T-helper 2 cell (primary cell): ENCODE measurements at places on chromosomes 7 and 10.

DNA sequence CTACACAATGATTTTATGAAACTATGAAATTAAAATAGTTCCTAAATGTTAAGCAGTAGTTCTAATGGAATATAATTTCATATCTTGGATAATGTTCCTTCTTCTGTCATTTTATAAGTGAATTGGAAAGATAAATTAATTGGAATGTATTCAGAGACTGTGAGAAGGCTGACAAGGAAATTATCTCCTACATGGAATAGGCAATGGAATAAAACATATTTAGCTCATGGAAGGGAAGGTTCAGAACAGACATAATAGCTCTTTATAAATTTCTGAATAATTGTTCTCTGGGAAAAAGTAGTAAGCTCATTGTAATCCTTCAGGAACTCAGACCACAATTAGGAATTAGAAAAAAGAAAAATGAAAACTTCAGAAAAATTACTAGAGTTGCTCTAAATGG, 1172.3 kb upstream of the SORCS1 start:
- no peak for DNase-seq

GRCh38 chr7:104857458-104858425, 156.3 kb upstream of the KMT2E start:
- DNase-seq: peak; percentile 48

GRCh38 chr7:131354390-131354789, 26.7 kb downstream of the MKLN1 start:
- no peak for DNase-seq

DNA sequence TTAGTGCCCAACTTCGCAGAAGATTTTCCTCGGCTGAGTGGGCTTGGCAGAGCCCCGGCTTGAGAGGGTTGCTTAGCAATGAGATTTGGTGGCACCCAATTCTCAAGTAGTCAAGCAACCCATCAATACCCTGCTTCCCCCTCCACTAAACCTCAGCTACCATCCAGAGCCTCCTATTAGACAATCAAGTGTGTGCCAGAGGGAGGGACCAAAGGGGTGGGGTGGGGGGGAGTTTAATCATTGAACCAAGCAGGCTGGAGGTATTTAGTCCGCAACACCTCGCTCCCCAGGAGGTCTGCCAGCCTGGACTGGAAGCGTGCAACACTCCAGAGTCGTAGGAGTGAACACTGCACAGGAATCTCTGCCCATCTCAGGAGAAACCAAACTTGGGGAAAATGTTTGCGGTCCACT, at the start of gene HKDC1:
TSS of gene HKDC1 (plus strand) at position 292 of the 411 bp plus-strand sequence. CDS start at position 396, 104 bp downstream.
- no peak for DNase-seq

GRCh38 chr10:32084185-32084851, 28.1 kb upstream of the KIF5B start:
- no peak for DNase-seq

DNA sequence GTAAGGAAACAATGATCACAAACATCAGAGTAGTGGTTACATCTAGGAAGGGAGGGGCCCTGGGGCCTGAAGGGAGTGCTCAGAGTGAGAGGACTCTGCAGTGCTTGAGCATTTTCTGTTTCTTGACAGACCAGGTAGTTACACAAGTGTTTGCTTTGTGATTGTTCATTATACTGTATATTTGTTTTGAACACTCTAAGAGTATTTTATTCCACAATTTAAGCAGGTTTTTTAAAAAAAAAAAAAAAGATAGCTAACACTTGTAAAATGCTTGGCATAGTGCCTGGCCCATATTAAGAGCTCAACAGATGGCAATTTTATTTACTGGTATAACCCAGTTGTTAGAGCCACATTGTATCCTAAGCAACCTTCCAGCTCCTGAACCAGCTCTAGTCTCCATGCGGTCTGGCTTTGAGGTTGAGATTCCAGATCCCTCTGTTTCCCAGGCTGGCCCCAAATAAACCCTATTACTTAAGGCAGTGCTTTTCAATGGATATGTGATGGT, 20.1 kb upstream of the ATXN7L1 start:
- DNase-seq: peak; percentile 7

DNA sequence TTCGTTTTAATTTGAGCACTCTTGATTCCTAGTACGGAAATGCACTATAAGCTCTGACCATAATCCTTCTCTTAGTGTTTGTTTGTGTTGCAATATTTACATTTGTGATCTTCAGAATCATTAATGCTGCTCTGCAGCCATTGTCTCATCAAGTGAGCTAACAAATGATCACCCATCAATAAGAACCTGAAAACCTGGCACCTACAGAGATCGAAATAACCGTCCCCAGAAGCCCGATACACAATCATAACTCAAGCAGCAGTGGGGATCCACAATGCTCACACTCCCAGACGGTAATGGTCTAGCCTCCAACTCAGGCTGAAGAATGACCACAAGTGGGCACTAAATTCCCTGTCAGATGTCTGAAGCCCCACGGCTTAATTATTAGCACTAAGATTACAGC, 156.0 kb upstream of the NFE2L3 start:
- no peak for DNase-seq

GRCh38 chr7:1022801-1023465, 21.4 kb upstream of the GPR146 start:
- DNase-seq: no peak

DNA sequence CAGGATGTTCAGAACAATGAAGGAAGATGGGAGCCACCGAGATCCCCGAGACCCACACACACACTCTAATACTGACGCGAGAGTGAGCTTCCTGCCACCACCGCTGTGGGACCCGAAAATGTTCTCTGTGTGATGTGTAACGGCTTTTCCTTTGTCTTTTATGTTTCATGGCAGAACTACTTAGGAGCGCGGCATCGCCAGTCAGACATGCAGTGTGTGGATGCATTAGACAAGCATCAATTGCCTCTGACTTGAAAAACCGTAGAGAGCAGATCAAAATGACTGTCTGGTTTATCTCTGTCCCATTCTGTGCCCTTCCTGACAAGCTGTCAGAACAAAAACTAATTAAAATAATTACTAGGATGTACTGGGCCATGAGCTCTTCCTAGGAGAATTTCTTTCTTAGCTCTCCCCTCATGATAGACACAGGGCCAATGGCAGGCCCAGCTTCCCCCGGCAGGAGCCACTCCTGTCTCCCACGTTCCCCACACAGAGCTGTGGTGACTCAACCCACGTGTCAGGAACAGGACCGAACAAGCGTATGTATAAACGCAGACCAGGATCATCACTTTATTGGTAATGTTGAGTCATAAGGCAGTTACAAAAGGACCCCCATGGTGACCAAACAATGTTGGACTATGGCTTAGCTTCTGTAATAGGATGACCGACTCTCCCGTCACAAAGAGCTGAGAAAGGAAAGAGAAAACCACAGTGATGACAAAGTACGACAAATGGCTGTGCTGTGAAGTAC, 705.0 kb downstream of the PARD3 start:
- no peak for DNase-seq

DNA sequence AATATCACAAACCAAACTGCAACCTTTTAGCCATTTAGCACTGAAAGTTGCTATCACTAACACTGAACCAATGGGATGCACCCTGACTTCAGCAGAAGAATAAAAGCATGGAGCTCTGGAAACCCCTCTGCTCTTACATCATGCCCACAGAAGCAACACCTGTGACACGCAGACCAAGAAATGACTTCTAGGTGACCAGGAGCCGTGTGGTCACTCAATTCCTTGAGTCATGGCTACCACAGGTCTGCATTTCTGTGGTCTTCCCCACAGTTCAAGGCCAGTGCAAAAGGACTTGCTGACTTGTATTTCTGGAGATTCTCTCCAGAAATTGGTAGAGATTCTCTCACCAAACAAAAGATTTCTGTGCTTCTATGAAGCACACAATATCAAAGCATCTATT, 38.3 kb downstream of the NRCAM start:
- DNase-seq: no peak

- DNase-seq: peak; percentile 97
Observed at GRCh38 chr7:35725280-35725680, 30.3 kb upstream of the HERPUD2 start.

GRCh38 chr7:55191926-55192692, 173.0 kb upstream of the LANCL2 start:
- DNase-seq: no peak

DNA sequence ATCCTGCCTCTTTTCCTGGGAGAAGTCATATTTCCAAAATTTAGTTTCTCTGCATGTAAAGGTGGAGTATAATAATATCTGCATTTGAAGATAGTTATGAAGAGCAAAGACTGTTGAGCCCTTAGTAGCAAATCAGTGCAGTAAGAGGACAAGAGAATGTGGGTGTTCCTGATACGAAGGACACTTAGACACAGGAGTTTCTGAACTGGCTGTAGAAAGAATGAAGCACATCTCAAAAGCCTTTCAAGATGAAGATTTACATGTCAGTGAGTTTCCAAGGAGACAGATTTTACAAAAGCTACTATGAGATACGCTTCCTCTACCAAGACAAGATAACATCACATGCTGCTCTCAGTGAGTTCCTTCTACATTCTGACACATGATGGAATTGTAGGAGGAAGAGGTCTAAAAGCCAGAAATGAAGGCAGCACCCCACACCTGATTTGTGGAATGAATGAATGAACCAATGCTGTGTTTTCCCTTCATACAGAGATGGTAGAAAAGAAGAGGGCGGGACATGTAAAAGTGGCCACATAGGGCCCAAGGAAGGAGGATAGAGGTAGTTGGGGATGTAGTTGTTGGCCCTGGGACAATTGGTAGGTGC, 173.6 kb upstream of the PDE1C start:
- no peak for DNase-seq

DNA sequence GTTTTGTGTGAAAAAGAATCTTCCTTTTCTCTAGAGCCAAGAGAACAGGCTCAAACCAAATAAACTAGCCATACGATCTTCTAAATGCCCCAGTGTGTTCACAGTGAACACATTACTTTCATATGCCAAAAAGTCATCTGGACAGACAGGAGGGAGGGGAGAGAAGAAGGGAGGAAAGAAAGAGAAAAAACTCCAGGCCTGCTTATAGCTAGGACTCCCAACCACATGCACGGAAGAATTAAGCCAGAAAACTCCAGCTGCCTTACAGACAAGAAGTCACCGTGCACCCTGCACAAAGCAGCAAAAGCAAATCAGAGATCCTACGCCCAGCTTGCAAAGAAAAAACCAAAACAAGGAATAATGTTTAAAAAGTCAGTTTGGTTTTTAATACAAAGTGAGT, 34.3 kb downstream of the SNX8 start:
- DNase-seq: no peak

GRCh38 chr7:40827222-40828085, 692.6 kb downstream of the SUGCT start:
- no peak for DNase-seq

- no peak for DNase-seq
Observed at GRCh38 chr10:63829573-63830149, 308.5 kb downstream of the REEP3 start.

DNA sequence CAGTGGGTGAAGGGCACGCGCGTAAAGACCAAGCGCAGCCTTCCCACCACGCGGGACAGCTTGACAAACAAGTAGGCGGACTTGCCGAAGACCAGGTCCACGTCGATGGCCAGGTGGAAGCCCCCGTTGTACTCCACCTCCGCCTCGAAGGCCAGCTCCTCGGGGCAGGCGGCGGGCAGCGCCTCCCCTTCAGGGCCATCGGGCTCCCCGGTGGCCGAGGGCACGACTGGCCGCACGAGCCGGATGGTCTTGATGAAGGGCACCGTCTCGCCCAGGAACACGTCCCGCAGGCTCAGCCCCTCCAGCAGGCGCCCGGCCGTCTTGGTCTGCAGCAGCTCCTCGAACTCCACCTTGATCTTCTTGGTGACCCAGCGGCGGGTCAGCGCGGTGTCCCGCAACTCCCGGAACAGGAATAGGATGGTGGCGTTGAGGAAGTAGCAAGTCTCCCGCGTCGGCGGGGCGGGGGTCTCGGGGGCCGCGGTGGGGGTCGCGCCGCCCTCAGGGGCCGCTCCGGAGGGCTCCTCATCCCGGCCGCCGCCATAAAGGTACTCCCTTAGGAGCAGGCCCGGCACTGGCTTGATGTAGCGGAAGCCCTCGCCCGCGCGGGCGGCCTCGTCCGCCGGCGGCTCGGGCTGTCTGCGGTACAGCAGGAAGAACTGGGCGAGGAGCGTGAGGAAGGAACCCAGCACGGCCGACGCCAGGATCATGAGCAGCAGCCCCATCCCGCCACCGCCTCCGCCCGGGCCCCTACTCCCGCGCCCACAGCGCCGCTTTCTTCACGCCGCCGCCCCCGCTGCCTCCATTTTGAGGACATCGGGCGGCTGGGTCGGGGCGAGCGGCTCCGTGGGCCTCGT, 507 bp downstream of the PDZD8 start:
- peak; percentile 17 for DNase-seq

- DNase-seq: no peak
Observed at GRCh38 chr10:104252368-104252767, 2.3 kb upstream of the GSTO1 start.

DNA sequence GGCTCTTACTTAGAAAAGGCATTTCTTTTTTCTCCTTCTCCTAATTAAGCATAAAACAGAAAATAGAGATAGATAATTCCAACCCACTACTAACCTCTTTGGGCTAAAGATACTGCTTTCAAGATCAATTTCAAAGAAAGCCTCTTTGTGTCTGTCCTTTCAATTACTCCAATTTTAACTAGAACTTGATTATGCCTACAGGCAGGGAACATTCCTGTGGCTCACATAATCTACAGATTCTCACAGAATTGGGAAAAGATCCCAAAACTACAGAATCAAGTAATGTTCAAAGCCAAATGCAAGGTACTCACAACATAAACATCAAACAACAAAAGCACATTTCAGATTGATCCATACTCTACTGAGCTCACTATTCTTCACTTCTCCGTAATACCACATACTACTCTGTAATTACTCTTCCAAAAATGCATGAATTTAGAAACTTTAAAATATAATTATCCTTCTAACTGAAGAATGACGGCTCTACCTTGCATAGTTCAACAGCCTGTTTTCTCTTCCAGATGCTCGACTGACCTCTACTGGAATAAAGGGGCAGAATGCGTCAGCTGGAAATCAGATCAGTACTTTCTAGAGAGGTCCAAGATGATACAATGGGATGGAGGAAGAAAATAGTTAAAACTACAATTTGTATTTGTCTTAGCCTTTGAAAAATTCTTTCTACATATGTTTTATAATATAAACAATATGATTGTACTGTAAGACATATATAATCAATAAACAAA, 3.9 kb downstream of the MTERF1 start:
- no peak for DNase-seq
